ENCODE measurements at places on chromosomes 2 and 18.

- no peak for DNase-seq
These were observed 257.7 kb upstream of the TNP1 start for GRCh38 chr2:217117523-217117922.

DNA sequence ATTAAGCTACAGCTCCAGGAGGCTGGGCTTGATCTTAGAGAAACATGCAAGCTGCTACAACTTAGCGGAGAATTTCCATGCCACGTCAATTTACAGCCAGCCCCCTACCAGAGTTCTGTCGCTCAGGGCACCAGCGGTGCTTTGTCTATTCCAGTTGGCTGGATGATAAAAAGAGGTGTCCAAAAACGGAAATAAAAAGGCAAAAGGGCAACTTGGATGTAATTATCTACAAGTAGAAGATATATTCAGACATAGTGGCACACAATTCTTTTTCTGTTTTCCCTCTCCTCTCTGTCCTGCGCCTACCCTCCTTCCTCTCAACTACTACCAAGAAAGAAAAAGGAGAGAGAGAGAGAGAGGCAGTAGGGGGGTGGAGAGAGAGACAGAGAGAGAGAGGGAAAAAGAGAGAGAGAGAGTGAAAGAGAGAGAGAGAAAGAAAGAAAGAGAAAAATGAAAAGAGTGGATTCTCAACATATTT, 363 bp upstream of the RFTN2 start:
- no peak for DNase-seq

DNA sequence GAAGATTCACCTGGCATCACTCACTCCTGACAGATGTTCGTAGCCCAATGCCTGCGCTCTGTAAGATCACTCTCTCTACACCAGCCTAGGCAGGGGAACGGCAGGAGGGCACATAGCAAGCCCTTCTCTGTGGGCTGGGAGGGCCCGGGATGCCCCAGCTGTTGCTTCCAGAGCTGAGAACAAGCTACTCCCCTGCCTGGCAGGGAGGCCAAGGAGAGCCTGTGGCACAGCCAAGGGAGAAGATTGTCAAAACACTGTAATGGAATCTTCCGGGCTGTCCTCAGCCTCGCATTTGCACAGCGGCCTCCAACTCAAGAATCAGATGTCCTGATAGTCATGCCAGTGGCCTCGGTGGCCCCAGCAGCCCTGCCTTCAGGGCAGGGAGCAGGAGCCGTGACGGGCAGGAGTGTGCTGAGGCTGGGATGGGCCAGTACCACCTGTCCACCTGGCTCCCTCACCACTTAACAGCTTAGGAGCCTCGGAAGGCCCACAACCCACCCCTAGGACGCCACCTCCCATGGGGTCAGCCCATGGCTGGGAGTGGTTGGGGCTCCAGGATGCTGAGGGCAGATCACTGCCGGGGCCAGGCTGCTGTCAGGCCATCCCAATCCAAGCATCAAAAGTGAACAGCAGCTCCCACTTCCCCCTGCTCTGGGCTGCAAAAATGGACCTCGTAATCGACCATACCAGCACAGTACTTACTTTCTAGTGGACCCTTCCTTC, 21.9 kb upstream of the SLC35F6 start:
- DNase-seq: no peak

DNA sequence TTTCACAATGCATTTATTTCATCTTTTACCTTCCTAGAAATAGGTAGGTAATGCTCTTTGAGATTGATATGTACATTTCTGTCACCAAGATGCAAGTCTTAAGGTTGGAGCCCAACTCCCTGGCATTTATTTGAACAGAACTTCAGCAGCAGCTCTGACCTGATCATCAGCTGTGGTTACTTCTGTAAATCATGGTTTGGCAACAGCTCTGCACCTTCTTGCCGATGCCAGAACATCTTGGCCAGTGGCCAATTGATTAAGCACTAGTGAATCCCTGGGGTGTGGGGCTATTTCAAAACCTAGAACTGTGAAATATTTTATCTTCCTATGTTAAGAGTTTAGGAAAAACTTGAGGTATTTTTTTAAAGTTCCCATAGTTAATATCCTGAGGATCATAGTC, 124.8 kb upstream of the NYAP2 start:
- DNase-seq: no peak

DNA sequence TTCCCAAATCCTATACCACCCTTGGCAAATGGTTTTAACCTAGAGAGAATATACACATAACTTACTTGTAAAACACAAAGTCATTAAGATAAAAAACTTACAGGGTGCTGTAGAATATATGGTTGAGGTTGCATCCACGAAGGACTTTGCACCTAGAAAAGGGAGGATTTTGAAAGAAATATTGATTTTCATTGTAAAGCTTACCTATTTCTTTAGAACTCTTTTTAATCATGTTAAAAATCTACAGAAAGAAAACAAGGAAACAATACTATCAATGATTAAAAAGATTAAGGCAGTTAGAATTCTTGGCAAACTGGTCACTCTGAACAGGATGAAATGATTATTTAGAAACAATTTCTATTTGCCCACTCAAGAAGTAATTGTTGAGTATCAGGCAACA, 81.1 kb upstream of the ITGB6 start:
- DNase-seq: no peak

- no peak for DNase-seq
These were observed 120.9 kb downstream of the CNTNAP5 start for GRCh38 chr2:124145982-124146381.

GRCh38 chr18:77140030-77140429, 7.4 kb upstream of the MBP start:
- no peak for DNase-seq

- DNase-seq: no peak
These were observed 790 bp upstream of the ACAA2 start for GRCh38 chr18:49814147-49814499.

DNA sequence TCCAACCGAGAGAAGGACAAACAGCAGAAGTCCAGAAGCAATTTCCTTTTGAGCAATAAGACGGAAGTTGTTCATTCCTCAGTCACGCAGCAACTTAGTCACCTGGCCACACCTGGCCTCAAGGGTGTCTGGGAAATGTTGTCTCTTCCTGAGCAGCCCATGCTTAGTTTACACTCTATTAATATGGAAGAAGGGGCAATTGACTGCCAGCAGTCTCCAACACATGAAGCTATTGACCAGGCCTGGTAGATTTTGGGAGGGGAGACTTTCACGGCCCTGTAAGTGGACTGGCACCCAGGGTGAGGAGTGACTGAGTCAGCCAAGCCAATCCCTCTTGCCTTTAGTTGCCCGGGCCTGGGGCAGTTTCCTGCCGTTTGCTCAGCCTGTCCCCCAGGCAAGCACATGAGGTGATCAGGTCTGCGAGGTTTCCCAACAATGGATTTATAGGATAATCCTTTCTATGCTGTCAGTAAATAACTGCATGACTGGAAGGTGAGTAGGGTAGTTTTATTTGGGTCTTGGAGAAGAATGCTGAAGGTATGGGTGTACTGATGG, 43.8 kb upstream of the PPP4R1 start:
- no peak for DNase-seq

GRCh38 chr2:216349366-216349765, 22.9 kb downstream of the MARCHF4 start:
- DNase-seq: no peak

DNA sequence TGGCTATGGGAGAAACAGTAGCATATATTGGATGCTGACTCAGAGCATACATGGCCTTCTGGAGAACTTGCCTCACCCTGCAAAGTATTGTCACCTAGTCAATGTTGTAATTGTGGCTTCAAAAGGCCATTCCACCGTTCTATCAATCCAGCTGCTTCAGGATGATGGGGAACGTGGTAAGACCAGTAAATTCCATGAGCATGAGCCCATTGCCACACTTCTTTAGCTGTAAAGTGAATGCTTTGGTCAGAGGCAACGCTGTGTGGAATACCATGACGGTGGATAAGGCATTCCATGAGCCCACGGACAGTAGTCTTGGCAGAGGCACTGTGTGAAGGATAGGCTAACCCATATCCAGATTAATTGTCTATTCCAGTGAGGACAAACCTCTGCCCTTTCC, 1300.1 kb upstream of the ACVR2A start:
- DNase-seq: no peak

DNA sequence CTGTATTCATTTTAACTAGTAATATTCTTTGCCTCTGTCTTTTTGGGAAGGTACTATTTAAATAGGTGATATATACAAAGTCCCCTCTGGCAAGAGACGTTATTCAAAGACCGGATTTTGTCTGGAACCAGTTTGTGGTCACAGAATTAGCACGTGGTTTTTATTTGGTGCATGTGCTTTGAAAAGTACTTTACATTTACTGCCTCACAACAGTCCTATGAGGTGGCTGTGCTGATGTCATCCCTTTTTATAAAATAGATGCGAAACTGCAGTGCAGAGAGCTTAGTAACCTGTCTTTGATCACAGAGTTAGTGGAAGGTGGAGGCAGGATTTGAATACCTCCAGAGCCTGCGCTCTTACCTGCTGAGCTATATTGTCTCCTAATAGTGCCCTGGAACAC, 4.0 kb downstream of the LPIN1 start:
- peak; percentile 63 for DNase-seq

DNA sequence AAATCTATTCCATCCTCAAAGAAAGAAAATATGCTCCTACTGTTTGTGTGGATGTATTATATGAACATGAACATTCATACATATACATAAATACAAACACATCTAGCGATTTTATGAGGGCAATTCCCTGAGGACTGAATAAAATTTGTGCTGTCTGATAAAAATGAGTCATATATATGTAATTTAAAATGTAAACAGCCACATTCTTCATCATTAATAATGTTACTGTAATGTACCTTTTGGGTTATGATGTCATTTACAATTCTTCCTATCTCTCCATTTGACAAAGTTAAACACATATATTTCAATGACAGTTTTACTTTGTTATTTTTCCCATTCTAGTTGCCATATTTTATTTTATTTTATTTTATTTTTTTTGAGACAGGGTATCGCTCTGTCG, 91.3 kb upstream of the ZFP36L2 start:
- DNase-seq: no peak

DNA sequence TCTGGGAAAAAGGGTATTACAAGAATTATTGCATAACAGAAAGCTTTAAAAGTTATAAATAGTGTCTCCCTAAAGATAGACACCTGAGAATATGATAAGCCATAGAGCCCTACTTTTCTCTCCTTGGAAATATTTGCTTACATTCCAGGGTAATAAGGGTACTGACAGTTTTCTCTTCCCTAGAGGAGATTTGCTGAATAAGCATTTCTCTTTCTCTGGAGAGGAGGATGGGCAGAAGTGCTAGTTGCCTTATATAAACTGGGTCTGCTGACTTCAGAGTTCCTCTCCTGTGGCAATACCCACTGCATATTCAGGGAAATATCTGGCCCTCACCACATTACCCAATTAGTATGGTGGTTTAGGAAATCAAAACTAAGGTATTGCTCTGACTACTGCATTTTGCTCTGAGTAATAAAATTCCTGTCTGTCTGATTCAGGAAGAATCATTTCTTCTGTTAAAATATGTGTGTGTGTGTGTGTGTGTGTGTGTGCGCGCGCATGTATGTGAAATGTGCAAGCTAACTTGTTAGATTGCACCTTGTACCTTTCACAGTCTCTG, 1391.3 kb downstream of the DSC3 start:
- no peak for DNase-seq

- DNase-seq: no peak
These were observed 218.3 kb upstream of the SMAD7 start for GRCh38 chr18:49169037-49169521.

DNA sequence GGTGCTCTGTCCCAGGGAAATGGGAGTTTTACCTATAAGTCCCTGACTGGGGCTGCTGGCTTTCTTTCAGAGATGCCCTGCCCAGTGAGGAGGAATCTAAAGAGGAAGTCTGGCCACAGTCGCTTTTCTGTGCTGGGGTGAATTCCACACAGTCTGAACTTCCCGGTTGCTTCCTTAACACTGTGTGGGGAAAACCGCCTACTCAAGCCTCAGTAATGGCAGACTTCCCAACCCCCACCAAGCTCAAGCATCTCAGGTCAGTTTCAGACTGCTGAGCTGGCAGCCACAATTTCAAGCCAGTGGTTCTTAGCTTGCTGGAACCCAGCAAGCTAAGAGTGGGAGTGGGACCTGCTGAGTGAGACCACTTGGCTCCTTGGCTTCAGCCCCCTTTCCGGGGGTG, 54.9 kb downstream of the NUP35 start:
- no peak for DNase-seq

- DNase-seq: no peak
These were observed 402.3 kb downstream of the ERBB4 start for GRCh38 chr2:212136216-212136795.

DNA sequence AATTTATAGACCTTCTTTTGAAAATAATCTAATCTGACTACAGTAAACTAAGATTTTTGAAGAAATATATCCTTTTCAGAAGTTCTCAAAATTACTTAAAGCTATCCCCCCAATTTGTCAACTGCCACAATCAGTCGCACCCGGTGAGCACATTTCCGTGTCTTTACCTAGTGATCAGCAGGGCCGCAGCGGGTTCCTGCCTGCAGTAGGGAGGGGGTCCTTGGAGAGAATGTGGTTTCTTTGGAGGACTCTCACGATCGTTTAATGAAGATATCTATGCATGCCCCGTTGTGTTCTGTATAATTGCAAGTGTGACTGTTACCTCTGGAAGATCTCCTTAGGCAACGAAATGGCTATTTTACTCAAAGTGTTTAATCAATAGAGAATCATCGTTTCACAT, 251.9 kb upstream of the RAB12 start:
- no peak for DNase-seq

GRCh38 chr18:75455249-75456198, 28.0 kb upstream of the SMIM21 start:
- no peak for DNase-seq

DNA sequence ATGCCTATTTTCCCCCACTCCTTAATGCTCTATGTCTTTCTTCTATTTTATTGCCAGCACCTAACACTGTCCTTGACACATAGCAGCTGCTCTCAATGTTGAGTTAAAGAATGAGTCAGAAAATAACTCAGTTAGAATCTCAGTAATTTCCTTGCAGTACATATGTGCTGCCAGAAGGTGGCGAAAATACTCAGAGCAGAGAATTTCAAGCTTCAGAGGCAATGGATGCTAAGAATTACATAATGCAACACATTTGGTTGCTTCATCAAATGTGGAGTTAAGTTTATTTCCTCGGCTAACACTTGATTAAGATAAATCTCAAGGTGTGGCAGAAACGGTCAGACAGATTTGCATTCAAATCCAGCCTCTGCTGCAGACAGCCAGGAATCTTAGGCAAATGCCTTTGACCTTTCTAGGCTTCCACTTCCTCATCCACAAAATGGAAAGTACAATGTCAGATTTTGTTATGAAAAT, 105.6 kb downstream of the VSNL1 start:
- DNase-seq: peak; percentile 64

GRCh38 chr18:41955688-41956087, 654 bp downstream of the PIK3C3 start:
- no peak for DNase-seq

DNA sequence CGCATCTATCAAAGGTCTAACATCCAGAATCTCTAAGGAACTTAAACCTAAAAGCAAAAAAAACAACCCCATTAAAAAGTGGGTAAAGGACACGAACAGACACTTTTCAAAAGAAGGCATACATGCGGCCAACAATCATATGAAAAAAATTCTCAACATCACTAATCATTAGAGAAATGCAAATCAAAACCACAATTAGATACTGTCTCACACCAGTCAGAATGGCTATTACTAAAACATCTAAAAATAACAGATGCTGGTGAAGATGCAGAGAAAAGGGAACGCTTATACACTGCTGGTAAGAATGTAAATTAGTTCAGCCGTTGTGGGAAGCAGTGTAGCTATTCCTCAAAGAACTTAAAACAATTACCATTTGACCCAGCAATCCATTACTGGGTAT, 38.0 kb downstream of the PPP3R1 start:
- no peak for DNase-seq

All from CD4-positive, alpha-beta T cell (primary cell).